Fibroblast of skin of abdomen (primary cell): ENCODE measurements at places on chromosomes 3 and 15.

GRCh38 chr15:52551762-52552161 lies 17.1 kb downstream of the ARPP19 start:
- DNase-seq = no peak

DNA sequence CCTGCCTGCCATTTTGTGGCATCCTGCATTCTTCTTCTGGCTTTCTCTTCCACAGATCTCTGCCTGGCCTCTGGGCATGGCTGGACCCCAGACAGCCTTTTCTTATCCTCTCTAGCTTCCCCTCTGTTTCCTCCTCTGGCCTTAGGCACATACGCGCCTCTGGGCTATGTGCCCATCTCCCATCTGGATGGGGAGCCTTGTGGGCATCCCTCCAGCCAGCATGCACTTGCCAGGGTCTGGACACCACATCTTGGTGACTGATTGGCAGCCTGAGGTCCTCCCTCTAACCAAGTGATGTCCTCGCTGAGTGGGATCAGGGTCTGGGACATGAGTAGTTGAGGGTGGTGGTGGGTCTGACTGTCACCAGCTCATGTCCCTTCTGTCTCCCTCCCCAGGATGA lies 12.8 kb downstream of the PLEKHO2 start:
- DNase-seq = no peak

DNA sequence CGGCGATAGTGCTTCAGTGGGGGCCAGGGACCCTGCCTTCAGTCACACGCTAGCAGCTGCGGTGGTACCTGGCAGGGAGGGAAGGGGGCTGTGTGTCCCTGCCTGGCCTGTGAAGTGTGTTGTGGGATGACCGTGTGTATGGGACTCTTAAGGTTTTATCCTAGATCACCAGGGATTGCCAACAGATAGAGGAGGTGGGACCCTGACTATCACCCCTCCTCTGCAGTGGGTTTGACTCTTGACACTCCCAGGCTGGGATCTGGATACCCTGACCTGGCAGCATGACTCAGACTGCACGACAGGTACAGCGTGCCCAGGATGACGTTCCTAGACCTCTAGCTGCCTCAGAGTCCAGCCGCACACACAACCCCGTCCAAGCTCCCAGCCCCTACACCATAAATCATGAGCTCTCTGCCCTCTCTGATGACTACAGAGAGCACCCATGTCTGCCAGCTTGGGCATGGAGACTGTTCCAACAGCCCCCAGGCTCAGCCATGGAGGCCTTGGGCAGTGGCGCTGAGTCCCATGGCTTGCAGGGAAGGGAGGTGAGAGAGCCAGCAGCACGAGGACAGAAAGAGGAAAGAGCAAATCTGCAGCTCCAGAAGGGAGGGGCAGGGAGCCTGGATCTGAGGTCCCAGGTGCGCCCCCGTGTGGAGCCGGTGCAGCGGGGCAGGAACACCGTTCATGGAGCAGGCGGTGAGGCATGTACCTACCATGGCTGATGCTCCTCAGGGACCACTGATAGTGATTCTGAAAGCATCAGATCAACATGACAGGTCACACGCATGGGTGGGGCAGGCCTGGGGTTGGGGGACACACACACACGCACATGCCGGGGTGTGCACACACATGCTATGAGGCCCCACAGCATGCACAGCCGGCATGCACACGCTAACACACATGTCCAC lies 71.0 kb downstream of the ADAMTS7 start:
- DNase-seq = peak; percentile 36

GRCh38 chr15:61097852-61098251 lies 131.2 kb downstream of the RORA start:
- DNase-seq = no peak

- DNase-seq = peak; percentile 43
These were observed 26.6 kb upstream of the BLM start for GRCh38 chr15:90690585-90690984.

GRCh38 chr3:51705276-51706020 lies 1.4 kb upstream of the GRM2 start:
- no peak for DNase-seq

DNA sequence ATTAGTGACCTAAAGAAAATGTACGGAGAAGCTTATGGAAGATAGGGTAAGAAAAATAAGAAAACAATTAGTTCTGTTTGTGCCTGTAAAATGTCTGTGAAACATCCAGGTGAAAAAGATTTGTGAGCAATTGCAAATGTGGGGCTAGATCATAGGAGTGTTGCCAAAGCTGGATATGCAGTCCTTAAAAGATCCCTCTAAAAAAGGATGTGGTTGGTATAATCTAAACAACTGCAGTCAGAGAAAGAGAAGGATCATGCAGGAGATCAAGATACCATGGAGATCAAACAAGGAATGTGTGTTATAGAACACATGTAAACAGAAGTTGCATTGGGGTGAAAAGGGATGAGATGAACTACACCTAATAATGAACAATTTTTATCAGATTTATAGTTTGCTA lies 116.8 kb downstream of the ALCAM start:
- no peak for DNase-seq

GRCh38 chr3:48243886-48244285 lies 3.0 kb downstream of the ZNF589 start:
- DNase-seq = no peak

DNA sequence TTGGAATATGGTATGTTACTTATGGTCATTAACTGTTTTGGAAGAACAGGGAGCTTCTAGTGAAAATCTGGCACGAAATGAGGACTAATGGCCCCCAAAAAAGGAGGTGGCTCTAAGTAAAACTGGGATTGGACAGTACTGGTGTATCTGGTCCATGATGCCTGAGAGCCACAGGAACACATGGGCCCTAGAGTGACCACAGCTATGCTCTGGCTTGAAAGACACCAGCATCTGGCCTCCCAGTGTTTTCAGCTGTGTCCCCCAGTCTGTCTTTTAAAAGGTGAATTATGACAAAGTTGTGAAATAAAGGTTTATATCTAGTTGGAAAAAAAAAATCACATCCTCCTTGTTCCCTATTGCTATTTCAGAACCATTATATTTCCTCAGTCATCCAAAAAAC lies 64.5 kb downstream of the GSK3B start:
- DNase-seq = no peak

GRCh38 chr3:102909904-102910303 lies 475.1 kb downstream of the ZPLD1 start:
- DNase-seq = no peak

DNA sequence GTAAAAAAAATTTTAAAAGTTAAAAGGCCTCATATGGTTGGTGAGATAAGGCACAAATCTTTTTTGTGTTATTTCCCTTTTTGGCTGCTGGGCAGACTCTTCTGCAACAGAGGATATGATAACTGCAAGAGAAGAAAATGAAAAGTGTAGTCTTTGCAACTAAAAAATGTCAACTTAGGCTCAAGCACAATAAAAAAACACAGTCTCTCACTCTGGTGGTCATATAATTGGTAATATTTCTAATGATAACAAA lies 15.4 kb downstream of the COMMD2 start:
- DNase-seq = no peak

DNA sequence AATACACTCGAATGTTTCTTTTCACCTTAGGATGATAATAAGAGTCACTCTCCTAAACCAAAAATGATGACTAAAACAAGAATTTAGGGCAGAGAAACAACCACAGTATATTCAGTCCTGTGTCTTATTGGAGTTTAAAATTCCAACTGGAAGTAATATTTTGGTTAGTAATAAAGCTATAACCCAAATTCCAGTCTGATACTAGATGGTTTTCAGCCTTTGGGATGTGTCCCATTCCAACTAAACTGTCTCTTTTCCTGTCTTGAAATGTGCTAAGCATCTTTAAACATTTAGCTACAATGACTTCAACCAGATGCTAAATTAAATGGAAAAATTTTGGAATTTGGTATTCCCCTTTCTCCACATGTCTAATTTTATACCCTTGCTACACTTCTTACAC lies 510.0 kb downstream of the ROBO1 start:
- DNase-seq = peak; percentile 63

DNA sequence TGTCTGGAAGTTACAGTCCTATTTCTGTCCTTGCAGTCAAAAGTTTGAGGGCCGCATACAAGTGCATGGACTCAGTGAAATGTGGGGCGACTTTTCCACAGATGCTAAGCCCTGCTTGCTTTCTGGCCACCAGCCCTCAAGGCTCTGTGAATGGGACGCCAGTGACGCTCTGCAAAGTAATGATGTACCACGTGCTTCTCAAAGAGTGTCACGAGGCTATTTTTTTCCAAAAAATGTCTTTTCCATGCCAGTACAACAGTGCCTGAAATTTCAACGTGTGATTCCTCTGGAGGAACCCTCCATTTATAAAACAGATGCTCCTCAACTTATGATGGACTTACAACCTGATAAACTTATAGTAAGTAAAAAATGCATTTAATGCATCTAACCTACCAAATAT lies 281.8 kb upstream of the CRBN start:
- DNase-seq = no peak

DNA sequence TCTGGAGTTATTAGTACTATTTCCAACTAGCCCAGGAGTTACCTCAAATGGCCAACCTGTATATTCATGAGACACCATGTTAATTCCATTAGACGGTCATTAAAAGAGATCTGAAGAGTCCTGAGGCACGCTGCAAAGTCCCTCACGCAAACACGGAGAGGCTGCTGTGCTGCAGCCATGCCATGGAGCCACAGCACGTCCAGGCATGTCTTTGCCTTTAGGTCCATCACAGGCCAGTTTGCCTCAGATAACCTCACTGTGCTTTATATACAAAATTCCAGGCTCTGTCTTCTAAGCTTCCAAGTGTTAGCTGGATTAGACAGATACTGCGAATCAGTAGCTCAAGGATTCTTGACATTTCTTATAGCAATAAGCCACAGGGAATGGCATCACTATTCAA lies 9.8 kb upstream of the PLAAT1 start:
- DNase-seq = no peak

GRCh38 chr15:59453474-59454215 lies 15.7 kb downstream of the FAM81A start:
- DNase-seq = no peak

DNA sequence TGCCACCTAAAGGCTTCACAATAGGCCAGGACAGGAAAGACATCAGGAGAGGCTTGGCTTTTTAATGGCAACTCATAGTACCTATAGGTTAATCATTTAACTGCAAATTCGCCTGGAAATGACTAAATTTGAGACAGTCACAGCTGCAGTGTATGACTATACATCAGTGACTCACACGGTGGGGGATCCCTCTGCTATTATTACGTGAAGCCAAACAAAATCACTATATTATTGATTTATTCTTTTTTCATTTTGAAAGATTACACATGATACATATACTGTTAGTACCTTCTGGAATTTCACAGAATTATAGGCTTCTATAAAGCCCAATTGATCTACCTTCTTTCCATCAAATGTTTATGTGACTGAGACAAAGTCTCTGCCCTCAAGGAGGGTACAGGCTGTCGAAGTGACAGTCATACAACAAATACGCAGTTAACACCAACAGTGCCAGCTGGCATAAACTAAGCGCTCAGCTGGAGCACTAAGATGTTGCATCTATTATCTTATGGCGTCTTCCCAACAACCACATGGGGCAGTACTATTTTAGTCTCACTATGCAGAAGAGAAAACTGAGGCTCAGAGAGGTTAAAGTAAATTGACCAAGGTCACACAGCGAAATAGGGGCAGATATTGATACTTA lies 82.0 kb upstream of the LMOD3 start:
- DNase-seq = peak; percentile 18

- DNase-seq = no peak
These were observed 53.4 kb downstream of the SRGAP3 start for GRCh38 chr3:9196020-9196419.

GRCh38 chr3:65233561-65233960 lies 545.8 kb upstream of the ADAMTS9 start:
- DNase-seq = peak; percentile 17

DNA sequence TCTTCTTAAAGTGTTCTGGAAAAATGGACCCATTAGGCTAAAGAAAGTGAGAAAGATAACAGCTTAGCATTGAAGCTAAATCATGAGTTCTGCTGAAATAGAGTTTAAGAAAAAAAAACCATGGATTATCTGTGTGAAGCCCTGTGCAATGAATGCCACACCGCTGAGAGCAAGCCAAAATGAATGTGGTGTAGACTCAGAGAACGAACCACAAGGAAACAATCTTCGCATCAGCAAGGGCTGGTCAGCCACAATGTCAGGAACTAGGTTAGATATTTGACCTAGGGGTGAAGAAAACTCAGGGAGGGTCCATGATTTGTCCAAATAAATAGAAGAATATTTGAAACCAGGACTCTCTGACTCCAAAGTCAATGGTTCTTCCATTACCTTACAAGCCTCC lies 91.4 kb upstream of the MEX3B start:
- DNase-seq = no peak

DNA sequence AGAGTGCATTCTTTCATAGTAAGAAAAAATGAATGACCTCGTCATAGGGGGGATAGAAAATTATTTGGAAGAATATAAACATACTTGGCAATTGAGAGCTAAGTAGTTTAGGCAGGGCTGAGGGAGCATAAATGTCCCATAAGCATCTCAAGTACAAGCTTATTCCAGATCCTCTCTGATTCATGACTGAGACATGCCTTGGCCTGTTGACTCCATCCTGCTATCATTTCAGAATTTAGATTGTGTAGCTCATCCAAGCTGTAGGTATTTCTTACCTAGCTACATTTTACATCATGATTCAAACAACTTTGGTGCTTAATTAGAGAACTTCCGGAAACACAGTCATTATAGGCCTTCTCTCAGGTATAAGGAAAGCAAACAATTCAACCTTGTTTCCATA lies 12.3 kb downstream of the POGLUT1 start:
- no peak for DNase-seq

DNA sequence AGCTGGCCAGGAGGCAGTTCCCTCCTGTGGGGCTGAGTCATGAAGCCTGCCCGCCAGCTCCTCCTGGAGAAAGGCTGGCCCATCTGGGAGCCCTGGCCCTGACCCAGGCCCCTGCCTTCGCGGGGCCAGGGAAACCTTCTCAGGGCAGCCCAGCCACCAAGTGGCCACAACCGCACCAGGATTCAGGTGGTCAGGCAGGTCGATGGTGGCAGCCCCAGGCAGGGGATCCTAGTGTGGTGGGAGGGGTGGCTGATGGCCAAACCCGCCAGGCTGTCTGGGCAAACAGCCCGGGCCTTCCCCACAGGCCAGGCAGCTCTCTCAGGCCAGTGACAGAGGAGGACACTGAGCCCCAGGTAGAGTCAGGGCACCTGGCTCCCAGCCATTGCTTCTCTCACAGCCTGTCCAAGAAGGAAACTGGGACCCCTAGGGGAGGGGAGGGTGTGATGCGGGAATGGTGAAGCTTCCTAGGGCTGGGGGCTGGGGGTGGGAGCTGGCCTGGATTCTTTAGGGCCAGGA lies 1.2 kb downstream of the TWF2 start:
- peak; percentile 88 for DNase-seq

GRCh38 chr3:175111036-175111435 lies 251.9 kb downstream of the NAALADL2 start:
- DNase-seq = peak; percentile 17

DNA sequence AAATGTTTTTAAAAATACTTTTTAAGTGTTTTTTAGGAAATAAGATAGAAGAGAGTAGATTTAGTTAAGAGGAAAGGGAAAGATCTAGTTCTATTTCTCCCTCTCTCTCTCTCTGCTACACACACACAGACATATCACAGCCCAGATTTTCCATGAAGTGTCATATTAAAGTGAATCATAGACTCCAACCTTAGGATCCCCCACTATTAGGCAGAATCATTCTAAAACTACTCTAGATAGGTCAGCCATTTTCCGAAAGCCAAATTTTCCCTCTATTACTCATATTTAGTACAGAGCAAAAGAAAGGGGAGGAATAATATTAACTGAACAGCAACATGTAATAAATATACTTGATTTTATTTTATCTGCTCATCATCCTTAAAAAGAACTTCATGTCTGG lies 45.1 kb upstream of the RSL24D1 start:
- peak; percentile 61 for DNase-seq

- DNase-seq = no peak
These were observed 629.1 kb downstream of the TBL1XR1 start for GRCh38 chr3:176568189-176568588.
